Activated T-helper 1 cell treated with Interleukin-2 at 50 U/mL for 16 hours (primary cell): ENCODE measurements at places on chromosomes 2 and 18.

DNA sequence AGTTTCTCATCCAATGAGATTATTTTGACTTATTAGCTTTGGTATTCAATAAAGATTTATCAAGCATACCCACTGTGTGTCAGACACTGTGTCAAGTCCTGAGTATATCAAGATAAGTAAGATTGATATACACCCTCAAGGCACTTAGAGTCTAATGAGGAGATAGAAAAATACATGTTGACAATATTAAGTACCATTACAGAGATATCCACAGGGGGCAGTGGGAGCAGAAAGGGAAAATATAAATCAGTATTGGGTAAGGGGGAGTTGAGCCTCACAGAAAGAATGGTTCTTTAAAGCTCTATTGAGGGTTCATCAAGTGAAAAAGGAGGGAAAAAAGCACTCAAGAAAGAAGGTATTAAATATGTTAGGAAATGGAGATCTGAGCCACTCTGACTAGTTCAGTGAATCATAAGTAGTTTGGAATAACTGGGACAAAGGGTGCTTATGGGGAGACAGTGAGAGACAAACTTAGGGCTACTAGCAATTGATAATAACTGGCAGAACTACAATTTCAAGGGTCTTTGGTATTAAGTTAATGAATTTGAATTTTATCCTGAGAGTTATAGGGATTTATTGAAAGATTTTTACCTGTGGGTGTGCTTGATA lies 45.5 kb upstream of the SLC8A1 start:
- no peak for DNase-seq

DNA sequence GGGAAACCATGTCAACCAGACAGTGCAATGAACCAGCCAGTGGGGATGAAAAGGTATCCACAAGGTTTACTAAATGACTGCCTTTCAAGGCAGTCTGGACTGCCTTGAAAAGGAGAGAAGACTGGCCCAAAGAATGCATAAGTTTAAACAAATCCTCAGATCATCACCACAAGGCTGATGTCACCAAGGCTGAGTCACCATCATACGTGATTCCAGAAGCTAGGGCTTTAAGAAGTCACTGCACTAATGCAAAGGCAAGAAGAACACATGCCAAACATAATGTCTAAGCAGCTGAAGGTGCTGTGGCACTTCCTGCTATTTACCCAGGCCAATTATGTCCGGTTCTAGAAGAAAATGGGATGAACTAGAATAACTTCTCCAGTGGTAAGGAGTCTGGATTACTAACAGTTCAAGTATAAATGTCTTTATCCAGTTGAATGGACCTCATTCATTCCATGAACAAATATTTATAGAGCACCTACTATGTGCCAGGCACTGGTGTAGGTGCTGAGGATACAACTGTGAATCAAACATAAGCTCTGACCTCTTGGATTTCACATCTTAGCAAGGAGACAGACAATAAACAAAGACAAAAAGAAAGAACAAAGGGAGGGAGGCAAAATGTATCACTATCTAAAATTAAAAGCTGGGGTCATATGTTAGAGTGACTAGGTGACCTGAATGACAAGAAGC lies 37.6 kb upstream of the ONECUT2 start:
- no peak for DNase-seq

DNA sequence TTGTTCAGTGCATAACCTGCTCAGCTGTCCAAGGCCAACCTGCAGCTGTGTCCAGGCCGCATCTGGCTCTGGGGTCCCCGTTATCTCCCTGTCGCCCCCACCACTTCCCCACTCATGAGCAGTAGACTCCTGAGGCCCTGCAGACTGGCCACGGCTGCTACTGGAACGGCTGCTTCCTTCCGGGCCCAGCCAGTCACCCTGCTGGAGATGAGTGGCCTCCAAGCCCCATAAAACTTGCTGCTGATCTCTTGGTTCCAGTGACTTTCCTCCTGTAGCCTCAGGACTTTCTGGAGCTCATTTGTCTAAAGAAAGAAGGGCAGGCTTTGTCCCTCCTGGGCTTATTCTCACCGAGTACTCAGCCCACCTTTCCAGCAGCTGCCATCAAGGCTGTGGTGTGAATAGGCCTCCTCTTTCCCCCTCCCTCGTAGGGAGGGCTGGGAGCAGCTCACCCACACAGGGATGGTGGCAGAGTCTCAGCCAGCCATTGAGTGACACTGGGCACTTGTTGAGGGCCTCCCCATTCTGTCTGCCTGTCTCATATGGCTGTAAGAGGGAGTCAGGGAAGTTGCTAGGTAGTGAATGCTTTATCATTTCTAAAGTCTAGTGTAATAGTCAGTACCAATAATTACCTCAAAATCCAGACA lies 257.3 kb downstream of the MYCN start:
- DNase-seq = no peak

GRCh38 chr18:55605733-55606338 lies 17.8 kb upstream of the TCF4 start:
- DNase-seq = no peak

GRCh38 chr18:6571239-6571602 lies 156.5 kb upstream of the L3MBTL4 start:
- no peak for DNase-seq
